ENCODE measurements at places on chromosomes 13 and 19. TPM values are rescaled to one million over a fixed set of nuclear protein-coding genes. Genes with fewer than 3 reads are reported as not detected.

The ZNF442 gene
- 10.2 TPM for total RNA-seq

The GAMT gene
- total RNA-seq: 12.5 TPM

The ZNF471 gene
- 8.9 TPM for total RNA-seq

The PLPP2 gene
- total RNA-seq: 5.1 TPM

The SMG9 gene
- total RNA-seq: 14.3 TPM

The IFI30 gene
- total RNA-seq: 9.0 TPM

The PLIN5 gene
- total RNA-seq: 7.5 TPM

The ZNF627 gene
- 29.2 TPM for total RNA-seq

The ATP4A gene
- total RNA-seq: not detected

The CACNA1A gene
- total RNA-seq: 1.5 TPM

The NTN5 gene
- 0.30 TPM for total RNA-seq

The MRPL4 gene
- total RNA-seq: 13.6 TPM

The ZNF540 gene
- total RNA-seq: 2.4 TPM

DNA sequence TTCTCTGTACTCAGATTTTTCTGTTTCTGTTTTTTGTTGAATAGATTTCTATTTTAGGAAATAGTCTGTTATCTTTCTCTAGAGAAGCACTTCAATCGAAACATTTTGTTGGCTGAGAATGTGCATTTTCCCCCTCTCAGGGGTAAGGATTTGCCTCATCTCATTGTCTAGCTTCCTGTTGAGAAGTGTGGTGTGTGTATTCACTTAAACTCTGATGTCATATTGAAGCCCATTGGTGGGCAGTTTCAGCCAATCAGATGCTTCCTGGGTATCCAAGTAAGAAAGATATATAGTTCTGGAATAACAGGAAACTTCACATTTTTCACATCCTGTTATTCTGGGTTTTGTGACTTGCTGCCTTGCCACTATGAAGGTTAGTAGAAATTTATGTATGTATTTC, 87.6 kb downstream of the ARHGEF7 start:
- DNase-seq: peak; percentile 92

DNA sequence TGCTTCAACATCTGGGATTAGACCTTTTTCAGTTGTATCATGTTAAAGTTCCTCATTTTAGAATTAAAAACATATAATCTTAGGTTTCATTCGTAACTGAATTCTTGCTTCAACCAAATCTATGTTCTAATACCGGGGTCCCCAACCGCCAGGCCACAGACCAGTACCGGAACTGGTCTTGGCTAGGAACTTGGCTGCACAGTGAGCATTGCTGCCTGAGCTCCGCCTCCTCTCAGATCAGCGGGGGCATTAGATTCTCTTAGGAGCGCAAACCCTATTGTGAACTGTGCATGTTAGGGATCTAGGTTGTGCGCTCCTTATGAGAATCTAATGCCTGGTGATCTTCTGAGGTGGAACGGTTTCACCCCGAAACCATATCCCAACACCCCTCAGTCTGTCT, 19.2 kb downstream of the ITM2B start:
- DNase-seq: no peak

DNA sequence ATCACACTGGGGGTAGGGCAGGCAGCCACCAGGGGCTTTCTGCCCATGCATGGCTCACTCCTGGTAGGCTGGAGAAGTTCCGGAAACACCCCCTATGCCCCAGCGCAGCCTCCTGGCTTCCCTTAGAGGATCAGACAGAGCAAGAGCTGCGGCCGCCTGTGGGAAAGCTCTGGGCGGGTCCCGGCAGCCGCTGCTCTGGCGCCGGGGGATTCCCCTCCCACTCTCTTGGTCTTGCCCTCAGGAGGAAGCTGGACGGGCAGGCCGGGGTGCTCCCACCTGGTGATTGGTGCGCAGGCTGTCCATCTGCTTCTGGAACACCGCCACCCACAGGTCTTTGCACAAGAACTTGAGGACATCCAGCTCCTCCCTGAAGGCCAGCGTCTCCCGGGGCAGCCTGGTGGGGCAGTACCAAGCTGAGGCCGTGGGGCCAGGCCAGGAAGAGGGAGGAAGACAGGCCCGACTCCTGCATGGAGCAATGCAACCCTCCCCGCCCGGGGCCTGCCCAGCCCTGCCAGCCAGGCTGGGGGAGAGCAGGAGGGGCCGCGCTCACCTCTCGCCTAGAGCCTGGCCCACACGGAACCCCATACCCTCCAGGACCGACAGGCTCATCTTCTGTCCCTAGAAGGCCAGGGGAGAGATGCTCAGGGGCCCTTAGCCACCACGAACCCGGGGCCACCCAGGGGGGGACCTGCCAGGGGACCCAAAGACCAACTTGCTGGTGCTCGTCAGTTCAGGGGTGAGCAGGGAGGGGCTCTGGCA, 4.0 kb upstream of the NKPD1 start:
- DNase-seq: no peak

GRCh38 chr19:34430738-34431625, 2.8 kb downstream of the UBA2 start:
- DNase-seq: no peak

- DNase-seq: no peak
These were observed 4.6 kb upstream of the KBTBD6 start for GRCh38 chr13:41137241-41137640.

DNA sequence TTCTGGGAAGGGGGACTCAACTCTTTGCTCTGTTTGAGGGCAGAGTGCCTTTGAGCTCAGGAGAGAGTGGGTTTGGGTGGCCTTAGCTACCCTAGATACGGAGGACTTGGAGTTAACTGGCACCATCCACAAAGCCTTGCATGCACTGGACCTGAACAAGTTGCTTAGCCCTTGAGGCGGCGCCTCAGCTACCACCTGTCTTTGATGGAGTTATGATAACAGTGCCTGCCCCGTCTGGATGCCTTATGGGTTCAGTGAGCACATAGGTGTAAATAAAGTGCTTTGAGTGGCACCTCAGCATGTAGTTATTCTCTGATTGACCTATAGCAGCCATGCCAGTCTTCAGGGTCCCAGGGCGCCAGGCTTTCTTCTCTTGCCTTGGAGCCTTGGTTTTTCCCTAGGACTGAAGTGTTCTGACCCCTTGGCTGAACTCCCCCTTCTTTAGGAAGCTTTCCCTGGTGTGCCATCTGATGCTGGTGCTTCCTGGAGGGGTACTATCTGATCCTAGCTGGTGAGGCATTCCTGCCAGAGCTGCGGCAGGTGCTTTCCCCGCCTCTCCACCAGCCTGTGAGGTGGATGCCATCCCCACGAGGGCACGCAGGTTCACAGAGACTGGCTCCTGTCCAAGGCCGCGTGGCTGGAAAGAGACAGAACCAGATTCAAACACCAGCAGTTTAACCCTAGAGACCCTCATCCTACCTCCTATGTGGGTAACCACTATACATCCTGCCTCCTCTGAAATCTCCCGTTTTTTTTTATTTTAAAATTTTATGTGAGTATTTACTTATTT, 5.8 kb downstream of the BCKDHA start:
- DNase-seq: no peak

GRCh38 chr13:110447058-110447511, 114.4 kb downstream of the RAB20 start:
- DNase-seq: peak; percentile 58

DNA sequence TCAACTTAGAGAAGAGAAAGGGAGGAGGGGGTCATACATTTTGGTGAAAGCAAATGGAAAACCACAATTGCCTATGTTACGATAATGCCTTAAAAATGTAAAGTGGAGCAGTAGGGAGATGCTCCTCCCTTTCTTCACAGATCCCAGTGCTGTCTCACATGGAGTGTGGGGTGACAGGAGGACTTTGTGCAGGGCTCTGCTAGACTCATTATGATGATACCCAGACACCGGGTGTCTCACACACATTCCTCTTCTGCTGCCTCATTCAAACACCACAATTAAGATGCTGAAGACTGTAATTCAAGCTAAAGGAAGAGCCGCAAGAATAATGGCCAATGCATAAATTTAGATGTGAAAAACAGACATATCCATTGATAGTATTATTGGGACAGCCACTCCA, 150.6 kb downstream of the LHFPL6 start:
- DNase-seq: no peak

- peak; percentile 64 for DNase-seq
These were observed 16.9 kb upstream of the BTBD2 start for GRCh38 chr19:2032296-2032941.

DNA sequence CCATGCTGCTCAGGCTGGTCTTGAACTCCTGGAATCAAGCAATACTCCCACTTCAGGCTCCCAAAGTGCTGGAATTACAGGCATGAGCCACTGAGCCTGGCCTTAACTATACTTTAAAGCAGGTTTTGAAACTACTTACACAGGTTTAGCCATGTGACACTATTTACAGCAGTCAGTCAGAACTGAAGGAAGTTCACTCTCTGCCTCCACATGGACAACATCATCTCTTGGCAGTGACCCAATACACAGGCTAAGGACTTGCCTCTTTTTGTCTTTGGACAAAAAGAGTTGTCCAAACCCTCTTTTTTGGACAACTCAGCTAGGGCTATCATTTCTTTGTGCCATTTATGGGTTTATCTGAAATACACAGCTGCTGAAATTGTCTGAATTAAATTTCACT, 89.0 kb upstream of the CLDN10 start:
- no peak for DNase-seq

DNA sequence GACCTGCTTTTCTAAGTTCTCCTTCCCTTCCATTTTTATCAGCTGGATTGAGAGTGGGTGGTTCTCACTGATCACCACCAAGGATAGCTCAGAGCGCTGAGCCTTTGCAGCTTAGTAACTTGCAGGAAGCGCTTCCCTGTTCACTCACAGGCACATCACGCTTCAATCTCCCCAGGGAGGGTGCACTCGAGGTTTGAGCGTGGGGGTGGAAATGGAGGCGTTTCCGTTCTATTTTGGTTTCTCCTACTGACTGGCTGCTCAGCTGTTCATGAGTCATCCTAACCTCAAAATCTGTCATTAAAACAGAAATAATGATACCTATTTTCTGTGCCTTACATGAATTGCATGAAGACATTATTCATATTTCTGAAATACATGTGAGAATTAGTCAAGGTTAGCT, 292.1 kb downstream of the SPRY2 start:
- peak; percentile 45 for DNase-seq

GRCh38 chr19:7415163-7415856, 66.6 kb downstream of the ARHGEF18 start:
- no peak for DNase-seq

- no peak for DNase-seq
These were observed 3.2 kb downstream of the SPPL2B start for GRCh38 chr19:2331601-2332246.

GRCh38 chr19:29645911-29646310, 19.4 kb upstream of the PLEKHF1 start:
- DNase-seq: no peak

DNA sequence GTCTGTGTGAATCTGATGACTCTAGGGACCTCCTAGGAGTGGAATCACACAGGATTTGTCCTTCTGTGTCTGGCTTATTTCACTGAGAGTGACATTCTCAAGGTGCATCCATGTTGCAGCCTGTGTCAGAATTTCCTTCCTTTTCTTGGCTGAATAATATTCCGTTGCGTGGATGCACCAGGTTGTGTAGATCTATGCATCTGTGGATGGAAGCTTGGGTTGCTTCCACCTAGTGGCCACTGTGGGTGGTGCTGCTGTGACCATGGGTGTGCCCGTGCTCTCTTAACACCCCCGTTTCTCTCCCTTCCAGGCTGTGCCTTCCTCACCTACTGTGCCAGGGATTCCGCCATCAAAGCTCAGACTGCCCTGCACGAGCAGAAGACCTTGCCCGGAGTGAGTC, 26.2 kb downstream of the CELF5 start:
- no peak for DNase-seq

GRCh38 chr19:47075179-47075810, 26.9 kb upstream of the TMEM160 start:
- no peak for DNase-seq

- DNase-seq: no peak
These were observed 1719.5 kb upstream of the MIR17HG start for GRCh38 chr13:89627996-89628395.

- no peak for DNase-seq
These were observed 2.1 kb downstream of the SIAH3 start for GRCh38 chr13:45849408-45849807.

DNA sequence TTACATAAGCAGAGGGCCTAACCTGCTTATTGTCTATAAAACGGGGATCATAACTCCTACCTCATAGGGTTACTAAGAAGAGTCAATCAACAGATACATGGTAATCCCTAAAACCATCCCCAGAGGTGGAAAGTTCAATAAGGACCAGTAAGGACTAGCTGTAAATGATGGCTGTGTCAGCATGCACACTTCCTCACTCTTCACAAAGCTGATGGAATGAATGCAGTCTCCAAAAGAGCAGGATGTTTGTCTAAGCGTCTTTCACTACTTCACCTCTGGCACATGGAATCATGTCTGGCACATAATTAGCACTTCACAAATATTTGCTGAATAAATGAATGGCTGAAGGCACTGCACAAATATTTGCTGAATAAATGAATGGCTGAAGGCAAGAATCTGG, 134.2 kb downstream of the MIPEP start:
- no peak for DNase-seq

DNA sequence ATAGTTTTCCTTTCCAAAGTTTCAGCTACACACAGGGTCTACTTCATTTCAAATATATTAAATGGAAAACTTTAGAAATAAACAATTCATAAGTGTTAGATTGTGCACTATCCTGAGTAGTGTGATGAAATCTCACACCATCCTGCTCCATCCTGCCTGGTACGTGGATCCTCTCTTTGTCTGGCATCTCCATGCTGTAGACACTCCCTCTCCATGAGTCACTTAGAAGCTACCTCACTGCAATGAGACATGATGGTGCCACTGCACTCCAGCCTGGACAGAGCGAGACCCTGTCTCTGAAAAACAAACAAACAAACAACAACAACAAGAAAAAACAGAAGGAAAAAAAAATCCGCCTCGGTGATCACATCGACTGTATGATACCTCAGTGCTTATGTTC, 191.8 kb downstream of the PCCA start:
- no peak for DNase-seq

- DNase-seq: no peak
These were observed 51.1 kb downstream of the GGACT start for GRCh38 chr13:100537486-100537885.

DNA sequence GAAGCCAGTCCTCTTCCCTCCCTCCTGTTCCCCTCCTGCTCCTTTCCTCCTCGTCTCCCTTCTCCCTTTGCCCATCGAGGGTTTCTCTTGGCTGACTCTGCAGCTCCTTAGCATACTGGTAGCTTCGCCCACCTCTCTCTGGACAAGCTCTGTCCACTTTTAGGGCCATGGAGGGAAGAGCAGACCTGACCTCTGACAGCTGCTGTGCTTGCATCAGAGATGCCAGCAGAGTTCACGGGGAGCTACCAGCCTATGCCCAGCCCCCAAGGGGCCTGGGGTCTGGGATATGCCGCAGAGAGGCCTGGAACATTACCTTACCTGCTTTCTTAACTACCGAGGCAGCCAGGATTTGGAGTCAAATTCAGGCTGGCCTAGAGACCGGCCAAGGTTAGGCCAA, 19.7 kb downstream of the LYL1 start:
- DNase-seq: no peak

- DNase-seq: no peak
These were observed 17.7 kb downstream of the INTS6 start for GRCh38 chr13:51435002-51435578.

Data from skin of body (tissue), 3 donors.